ENCODE measurements at places on chromosomes 12 and 14.

DNA sequence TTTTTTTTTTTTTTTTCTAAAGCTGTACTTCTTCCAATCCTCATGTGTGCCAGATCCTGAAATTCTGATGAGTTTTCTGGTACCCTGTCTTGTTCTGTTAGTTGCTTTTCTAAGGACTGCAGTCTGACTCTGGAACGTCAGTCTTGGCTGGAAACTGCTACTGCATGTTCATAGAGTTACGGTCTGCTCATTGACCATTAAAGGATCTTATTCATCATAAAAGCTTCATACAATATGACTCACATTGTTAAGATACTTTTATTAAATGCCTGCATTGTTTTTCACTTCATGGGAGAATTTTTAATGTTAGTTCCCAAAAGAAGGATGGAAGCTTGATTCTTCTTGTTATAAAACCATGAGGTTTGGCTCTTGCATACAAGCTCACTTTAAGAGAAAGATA is 233.6 kb downstream of the SYT10 start:
- DNase-seq, result no peak

- DNase-seq, result no peak
Measured at GRCh38 chr14:76282581-76282980, 93.4 kb upstream of the ESRRB start.

DNA sequence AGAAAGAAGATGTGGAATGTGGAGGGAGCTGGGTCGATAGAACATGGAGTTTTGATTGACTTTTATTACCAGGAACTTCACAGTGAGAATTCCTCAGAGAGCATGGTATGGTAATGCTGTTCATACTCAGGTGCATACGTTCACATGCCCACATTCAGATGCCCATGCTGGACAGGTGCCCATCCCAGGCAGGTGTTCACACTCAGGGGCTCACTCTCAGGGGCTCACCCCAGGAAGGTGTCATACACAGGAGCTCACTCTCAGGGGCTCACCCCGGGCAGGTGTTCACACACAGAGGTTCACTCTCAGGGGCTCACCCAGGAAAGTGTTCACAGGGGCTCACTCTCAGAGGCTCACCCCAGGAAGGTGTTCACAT is 360.0 kb upstream of the SFSWAP start:
- DNase-seq, result no peak

DNA sequence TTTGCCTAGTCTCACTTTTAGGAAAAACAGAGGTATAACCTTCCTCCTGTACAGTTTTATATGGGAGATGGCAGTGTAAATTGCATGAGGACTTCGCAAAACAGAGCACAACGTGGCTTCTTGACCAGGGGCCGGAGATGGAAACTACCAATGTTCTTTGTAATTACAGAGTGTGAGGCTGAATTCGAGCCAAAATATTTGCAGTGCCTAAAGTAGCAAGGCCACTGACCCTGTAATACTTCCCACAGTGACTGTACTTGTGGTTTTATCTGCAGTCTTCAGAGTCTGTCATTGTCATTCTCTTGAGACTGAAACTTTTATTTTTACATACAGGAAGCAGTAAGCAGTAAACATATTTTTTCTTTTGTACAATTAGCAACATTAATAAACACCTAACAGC is 98.9 kb downstream of the RERG start:
- DNase-seq, result no peak

Data from NCI-H2029 treated with DMSO at 0.1 percent for 48 hours (cell line).